Pancreas (tissue), 10 donors: ENCODE measurements at places on chromosomes 12 and 14. TPM values are rescaled to one million over a fixed set of nuclear protein-coding genes. Genes with fewer than 3 reads are reported as not detected.

The ITGB7 gene
- total RNA-seq: 1.5 TPM

DNA sequence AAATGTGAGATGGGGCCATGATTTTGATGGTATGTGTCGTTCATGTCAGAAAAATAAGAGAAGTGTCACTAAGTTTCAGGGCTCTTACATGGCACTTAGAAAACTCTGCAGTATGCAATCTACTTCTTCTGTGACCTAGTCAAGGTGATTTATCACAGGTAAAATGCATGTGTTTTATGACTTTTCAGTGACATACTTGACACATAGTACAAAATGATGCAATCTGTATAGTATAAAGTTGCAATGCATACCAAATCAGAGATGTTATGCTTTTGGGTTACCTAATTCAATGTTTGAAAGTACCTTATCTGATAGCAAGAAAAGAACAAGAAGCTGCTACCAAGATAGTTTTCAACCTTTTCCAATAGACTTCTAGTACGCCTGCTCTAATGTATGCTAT lies 21.9 kb upstream of the ARHGAP5 start:
- DNase-seq: no peak

- DNase-seq: no peak
Measured at GRCh38 chr12:121905746-121906145, 12.6 kb upstream of the CFAP251 start.

DNA sequence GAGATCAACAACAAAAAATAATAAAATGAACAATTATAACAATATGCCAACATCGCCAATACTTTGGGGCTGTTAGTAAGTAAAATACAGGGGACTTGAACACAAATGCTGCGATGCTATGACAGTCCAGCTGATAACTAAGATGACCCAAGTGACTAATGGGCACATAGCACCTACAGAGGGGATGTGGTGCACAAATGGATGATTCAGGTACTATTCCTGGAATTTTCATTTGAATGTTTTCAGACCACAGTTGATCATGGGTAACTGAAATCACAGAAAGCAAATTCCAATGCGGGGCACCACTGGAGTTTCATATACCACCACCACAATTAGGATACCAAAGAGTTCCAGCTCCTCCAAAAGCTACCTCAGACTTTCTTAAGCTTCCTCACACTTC lies 82.9 kb downstream of the RCOR1 start:
- DNase-seq: no peak

GRCh38 chr12:94807951-94808350 lies 157.6 kb upstream of the TMCC3 start:
- DNase-seq: no peak

GRCh38 chr14:58138714-58139482 lies 13.1 kb downstream of the ARMH4 start:
- no peak for DNase-seq

- no peak for DNase-seq
Measured at GRCh38 chr12:106032623-106032925, 106.2 kb downstream of the NUAK1 start.

- no peak for DNase-seq
Measured at GRCh38 chr14:97107760-97108159, 310.6 kb downstream of the VRK1 start.

- DNase-seq: no peak
Measured at GRCh38 chr12:10122689-10123088, 7.3 kb downstream of the CLEC7A start.
